Cortex of kidney (tissue), 1 donor: ENCODE measurements at places on chromosomes 2 and 18.

DNA sequence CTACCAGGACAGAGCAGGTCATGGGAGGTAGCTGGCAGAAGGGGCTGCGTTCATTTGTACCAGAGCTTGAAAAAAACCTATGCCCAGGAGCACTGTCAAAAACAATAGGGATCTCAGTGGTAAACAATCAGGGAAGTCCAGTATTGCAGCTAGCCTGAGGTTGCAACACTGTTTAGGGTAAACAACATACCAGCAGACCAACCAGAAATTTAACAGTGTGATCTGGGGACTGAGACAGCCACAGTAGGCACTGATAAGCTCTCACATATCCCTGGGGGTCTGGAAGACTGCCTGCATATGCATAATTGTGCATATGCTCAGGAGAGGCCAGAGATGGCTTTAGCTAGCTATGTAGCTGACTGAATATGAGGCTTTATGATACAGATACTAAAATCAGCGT is 12.0 kb upstream of the ZCCHC2 start:
- no peak for DNase-seq

DNA sequence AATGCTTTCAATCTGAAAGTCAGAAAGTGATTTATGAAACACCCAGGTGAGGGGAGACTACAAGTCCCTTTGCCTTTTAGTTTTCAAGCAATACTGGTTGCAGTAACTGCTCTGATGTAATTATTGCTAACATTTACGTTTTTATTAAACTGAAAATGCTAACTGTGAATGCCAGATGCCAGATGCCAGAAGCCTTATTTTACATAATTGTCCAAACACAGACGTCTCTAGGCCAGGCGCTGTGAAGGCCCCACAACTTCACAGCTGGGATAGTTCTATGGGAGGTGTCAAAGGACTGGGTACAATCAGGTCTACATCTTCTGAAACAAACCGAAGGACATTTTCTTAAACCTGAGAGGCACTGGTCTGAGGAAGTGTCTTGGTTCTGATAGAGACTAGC is 27.5 kb upstream of the MSGN1 start:
- DNase-seq, result no peak

DNA sequence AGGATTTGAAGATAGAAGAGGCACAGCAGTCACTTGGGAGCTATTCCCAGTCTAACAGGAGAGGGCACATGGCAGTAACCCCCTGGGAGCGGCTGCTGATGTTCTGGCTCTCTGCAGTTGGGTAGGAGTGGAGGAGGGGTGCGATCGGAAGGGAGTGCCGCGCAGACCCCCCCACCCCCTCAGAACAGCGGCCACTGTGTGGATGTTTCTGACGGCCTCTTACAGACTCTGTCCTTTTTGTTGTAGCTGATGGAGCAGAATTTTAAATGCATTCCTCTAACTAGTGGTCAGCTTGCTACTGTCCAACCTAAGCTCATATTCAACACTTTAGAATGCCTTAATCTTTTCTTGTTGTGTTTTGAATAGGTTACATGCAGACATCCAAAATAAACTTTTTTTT is 127.9 kb downstream of the AGAP1 start:
- no peak for DNase-seq

- no peak for DNase-seq
These were observed 227.7 kb downstream of the RPIA start for GRCh38 chr2:88919087-88919738.

- DNase-seq, result no peak
These were observed 248.2 kb downstream of the HNMT start for GRCh38 chr2:138212434-138212833.

GRCh38 chr2:134869946-134870736 is 31.7 kb downstream of the ACMSD start:
- no peak for DNase-seq

DNA sequence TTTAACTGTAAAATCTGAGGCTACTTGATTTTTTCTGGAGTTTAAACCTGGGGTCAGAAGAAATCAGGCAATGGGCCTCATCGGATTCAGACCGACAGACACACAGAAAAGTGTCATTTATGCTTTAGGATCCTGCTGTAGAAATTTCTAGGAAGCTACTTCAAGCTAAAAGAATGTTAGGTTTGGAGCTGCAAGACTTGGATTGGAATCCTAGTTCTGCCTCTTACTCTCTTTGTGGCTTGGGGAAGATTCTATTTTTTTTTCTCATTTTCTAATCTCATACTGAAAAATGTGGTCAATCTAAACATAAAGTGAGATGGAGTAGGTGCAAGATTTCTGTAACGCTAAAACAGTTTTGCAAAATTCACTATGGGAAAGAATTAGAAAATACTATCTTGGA is 48.8 kb upstream of the KCNE4 start:
- no peak for DNase-seq

DNA sequence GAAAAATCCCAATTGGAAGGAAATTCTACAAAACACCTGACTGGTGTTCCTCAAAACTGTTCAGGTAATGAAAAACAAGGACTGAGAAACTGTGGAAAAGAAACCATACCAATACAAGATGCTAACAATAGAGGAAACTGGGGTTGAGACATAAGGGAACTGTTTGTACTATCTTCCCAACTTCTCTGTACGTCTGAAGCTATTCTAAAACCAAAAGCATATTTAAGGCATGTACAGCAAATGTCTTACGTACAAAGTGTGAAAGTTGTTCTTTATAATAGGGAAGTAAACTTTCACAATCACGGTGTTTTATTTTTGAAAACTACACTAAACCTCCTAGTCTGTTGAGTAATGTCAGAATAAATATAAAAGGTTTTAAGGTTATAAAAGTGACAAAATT is 776.1 kb upstream of the RAB6C start:
- no peak for DNase-seq

GRCh38 chr2:105255979-105256378 is 14.4 kb downstream of the GPR45 start:
- DNase-seq, result no peak

DNA sequence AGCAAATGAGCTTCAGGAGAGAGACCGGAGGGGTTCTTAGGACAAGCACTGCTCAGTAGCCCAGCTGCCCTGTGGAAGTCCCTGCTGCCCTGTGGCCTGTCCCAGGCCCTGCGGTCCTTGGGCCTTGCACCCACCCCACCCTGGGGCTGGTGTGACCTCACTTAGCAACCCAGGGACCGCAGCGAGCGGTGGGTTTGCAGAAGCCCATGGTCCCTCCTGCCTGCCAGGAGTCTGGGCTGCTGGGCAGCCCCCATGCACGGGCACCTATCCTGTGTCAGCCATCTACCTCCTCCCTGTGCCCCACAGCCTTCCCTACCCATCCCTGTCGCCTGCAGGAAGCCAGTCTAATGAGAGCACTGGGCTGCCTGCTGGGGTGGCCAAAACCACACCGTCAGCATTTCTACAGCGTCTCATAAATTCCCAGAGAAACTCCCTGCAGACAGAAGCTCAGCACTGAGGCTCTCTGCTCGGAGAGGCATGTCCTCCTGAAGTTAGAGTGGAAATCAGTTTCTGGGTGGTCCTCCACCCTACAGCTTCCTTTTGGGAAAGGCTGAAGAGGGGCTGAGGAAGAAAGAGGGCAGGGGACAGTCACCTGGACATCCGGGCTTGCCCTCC is 231.1 kb upstream of the HS6ST1 start:
- no peak for DNase-seq

- no peak for DNase-seq
These were observed 4.1 kb downstream of the ITGA4 start for GRCh38 chr2:181461056-181461997.

GRCh38 chr2:204140246-204140645 is 203.7 kb downstream of the ICOS start:
- DNase-seq, result no peak

GRCh38 chr18:48819276-48819675 is 131.5 kb downstream of the SMAD7 start:
- no peak for DNase-seq

GRCh38 chr2:239522002-239522739 is 121.4 kb upstream of the HDAC4 start:
- no peak for DNase-seq

GRCh38 chr2:195117011-195117410 is 540.0 kb upstream of the SLC39A10 start:
- DNase-seq, result no peak

- DNase-seq, result no peak
These were observed 67.2 kb upstream of the HDAC4 start for GRCh38 chr2:239467956-239468490.

GRCh38 chr2:235467588-235467987 is 26.3 kb upstream of the AGAP1 start:
- no peak for DNase-seq

DNA sequence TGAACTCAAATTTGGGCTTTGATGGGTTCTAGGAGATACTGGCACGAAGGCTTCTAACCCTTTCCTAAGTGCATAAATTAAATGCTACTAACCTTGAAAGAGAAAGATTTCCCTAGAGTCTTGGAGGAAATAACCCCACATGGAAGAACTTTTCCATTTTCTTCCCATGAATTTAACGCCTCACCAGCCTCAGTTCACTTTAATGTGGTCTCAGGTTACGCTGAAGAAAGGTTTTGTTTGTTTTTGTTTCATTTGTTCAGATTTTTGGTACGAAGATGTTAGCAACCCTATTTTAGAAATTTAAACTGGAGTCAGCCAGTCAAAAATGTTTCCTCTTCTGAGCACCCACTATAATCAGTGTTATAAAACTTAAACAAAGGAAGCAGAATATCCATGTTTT is 30.7 kb downstream of the METTL4 start:
- DNase-seq, result no peak

DNA sequence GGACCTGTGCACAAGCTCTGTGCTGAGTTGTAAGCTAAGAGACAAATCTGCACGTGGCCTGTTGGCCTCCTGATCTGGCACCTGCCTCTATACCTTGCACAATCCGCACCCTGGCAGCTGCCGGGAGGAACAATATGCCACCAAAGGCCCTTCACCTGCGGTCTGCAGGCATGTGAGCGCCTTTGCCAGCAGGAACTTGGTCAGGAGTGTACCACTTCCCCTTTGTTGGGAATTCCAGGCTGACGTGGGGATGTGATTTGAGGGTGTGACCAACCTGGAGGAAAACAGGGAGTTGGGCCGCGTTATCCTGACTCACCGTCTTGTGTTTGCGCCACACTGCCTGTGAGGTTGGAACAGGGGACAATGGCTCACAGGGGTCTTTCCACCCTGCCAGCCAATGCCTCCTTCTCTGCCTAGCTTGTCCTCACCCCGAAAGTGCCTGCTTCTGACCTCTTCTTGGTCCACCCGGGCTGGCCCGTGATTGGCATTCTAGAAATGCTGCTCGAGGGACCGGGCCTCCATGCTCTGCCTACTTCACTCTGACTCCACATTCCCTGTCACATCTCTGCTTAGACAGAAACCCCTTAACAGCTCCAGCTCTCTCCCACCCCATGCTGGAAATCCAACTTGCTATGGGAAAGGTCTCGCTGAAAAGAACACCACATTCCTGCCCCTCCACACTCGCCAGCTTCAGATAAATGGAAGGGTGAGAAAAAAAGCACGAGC is 67.1 kb upstream of the MAP4K4 start:
- no peak for DNase-seq

DNA sequence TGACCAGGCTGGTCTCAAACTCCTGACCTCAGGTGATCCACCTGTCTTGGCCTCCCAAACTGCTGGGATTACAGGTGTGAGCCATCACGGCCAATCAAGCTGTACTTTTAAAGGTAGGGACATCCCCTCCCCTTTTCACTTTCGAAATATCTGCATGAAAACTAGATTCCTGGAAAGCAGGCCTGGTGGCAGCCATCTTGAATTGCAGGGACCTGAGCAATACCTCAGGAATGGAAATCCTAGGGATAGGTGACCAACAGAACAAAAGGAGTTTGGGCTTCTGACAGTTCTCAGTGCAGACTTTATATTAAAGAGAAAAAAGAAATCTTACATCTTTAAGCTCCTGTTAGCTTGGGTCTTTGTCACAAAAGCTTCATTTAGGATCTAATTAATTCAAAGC is 62.6 kb downstream of the KLF7 start:
- no peak for DNase-seq

DNA sequence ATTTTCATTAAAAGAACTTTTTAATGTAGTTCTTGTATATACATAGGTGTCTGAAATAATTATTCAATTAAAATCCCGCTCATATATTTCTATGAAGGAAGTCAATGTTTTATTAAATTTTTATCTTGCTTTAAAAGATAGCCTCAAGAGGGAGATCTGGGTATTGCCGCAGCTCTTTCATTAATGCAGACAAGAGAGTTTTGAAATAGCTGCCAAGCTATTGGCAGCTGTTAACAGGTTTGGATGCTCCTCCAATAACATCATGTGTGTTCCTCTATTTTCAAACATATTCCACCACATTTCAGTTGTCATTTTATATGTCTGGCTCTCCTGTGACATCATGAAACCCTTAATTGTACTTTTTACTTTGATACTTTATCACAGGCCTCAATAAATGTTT is 12.9 kb upstream of the NT5C1B start:
- DNase-seq, result no peak

DNA sequence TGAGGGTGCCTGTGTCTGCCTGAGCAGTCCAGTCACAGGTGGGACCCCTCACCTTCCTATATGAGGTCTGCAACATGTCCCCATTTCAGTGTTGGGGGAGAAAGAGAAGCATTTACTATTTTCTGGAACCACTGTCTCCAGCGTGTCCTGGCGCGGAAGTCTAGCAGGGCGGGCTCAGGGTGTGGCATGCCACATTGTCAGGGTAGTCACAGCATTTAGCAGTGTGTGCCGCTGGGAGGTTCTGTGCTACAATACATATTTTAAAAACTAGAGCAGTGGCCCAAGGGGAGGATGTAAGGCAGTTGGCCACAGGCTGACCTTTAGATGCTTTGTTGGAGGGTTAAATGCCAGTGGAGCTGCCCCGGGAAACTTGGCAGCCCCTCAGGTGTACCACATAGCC is 12.5 kb downstream of the UBE2F start:
- DNase-seq, result no peak

- no peak for DNase-seq
These were observed 1.7 kb upstream of the FZD5 start for GRCh38 chr2:207771421-207771820.

GRCh38 chr2:182300608-182301007 is 126.2 kb downstream of the PDE1A start:
- no peak for DNase-seq

GRCh38 chr2:113124984-113125855 is 2.2 kb upstream of the IL1RN start:
- no peak for DNase-seq

DNA sequence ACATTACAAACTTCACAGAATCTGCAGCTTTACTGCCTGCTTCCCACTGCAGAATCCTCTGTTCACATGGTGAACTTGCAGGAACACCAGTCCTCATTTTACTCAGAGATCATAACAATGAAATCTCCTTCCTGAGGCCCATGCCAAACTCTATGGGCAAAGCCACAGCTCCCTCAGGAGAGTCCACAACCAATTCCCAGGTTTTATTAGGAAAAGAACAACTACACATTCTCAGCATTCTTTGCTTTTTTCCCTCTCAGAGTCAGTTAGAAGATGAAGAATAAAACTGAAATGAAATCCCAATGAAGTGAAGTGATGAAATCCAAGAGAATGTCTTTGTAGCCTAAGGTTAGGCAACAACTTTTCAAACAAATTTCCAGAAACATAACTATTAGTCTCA is 233.7 kb downstream of the DSEL start:
- DNase-seq, result no peak

GRCh38 chr18:24499814-24500213 is 39.4 kb downstream of the HRH4 start:
- DNase-seq, result no peak

- no peak for DNase-seq
These were observed 381.1 kb downstream of the IRS1 start for GRCh38 chr2:226418521-226418920.

GRCh38 chr2:75065402-75066008 is 107.1 kb downstream of the POLE4 start:
- no peak for DNase-seq

- no peak for DNase-seq
These were observed 186.8 kb upstream of the PGAP1 start for GRCh38 chr2:197113275-197113711.

- no peak for DNase-seq
These were observed 33.9 kb downstream of the WIPF1 start for GRCh38 chr2:174563530-174564282.
